Ureter (tissue), 1 donor: ENCODE measurements at places on chromosomes 16 and 17. TPM values are rescaled to one million over a fixed set of nuclear protein-coding genes. Genes with fewer than 3 reads are reported as not detected.

The UNC13D gene
- 75.3 TPM for total RNA-seq

The GEMIN4 gene
- 26.7 TPM for total RNA-seq

The ULK2 gene
- total RNA-seq: 17.3 TPM

The ZFP1 gene
- total RNA-seq: 12.4 TPM

The SLC16A3 gene
- 44.2 TPM for total RNA-seq

The SCARF1 gene
- 16.3 TPM for total RNA-seq

GRCh38 chr17:2262135-2262587 lies 41.4 kb downstream of the SMG6 start:
- DNase-seq: no peak

- no peak for DNase-seq
These were observed 619.9 kb upstream of the SOX9 start for GRCh38 chr17:71500761-71501555.

- DNase-seq: peak; percentile 59
These were observed 451.9 kb downstream of the SLC39A11 start for GRCh38 chr17:72640415-72641165.

GRCh38 chr17:46108550-46109110 lies 84.6 kb downstream of the KANSL1 start:
- DNase-seq: no peak

GRCh38 chr16:74501484-74502478 lies 80.5 kb upstream of the CLEC18B start:
- DNase-seq: no peak

- DNase-seq: no peak
These were observed 28.7 kb upstream of the MYOCD start for GRCh38 chr17:12637015-12637414.

DNA sequence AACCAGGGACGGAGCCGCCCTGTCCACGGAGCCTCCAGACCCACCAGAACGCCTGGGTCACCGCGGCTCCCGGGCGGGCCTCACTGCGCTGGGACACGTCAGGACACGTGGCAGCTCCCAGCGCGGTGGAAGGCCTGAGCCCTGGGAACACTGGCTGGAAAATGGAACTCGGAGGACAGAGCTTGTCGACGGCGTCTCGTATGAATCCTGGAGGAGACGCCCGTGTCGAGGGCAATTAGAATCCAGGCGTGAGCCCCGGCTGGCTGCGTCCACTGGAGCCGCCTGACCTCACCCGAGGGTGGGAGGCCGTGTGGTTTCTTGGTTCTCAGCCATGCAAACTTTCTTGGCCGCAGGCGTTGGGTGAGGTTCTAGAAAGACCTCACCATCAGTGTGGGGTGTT lies 173.9 kb downstream of the LAT start:
- no peak for DNase-seq

- no peak for DNase-seq
These were observed 808.8 kb upstream of the EEF2KMT start for GRCh38 chr16:5906351-5906750.

- no peak for DNase-seq
These were observed 23.3 kb upstream of the GRB2 start for GRCh38 chr17:75428543-75429469.

DNA sequence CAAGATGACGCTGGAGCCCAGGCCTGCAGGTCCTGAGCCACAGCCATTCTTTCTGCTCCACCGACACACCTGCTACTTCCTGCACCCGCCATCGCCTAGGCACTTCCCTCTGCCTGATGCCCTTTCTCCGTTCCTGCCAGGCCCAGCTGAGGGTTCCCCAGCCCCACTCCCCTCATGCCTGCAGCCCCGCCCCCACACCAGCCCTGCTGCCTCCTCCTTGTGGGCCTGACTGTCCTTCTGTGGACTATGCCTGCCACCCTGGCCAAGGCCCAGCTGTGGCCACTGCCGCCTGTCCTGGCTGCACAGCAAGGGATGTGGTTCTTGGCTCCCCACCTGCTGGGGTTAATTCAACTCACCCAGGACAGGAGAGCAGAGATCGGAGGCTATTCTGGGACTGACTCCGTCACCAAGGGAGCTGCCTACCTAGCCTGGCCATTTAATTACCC lies 7.5 kb downstream of the NATD1 start:
- DNase-seq: no peak

- no peak for DNase-seq
These were observed 216.8 kb upstream of the EEF2KMT start for GRCh38 chr16:5314377-5314776.

DNA sequence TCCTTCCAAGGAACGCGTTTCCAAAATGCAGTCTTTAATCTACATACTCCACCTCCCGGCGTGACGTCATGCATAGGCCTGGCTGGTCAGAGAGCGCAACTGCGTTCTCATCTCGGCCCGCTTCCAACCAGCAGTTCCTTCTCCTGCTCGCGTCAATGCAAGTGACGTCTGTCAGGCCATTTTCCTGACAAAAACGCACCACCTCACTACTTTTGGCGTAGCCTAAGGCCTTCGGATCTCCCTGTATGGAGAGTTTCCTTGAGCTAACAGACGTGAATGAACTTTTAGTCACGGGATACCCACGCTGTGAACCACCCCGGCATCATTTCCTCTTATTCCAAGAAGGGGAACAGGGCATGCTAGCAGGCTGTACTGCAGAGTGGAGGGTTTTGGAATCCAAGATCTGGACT lies 25.0 kb downstream of the TEX14 start:
- peak; percentile 81 for DNase-seq

DNA sequence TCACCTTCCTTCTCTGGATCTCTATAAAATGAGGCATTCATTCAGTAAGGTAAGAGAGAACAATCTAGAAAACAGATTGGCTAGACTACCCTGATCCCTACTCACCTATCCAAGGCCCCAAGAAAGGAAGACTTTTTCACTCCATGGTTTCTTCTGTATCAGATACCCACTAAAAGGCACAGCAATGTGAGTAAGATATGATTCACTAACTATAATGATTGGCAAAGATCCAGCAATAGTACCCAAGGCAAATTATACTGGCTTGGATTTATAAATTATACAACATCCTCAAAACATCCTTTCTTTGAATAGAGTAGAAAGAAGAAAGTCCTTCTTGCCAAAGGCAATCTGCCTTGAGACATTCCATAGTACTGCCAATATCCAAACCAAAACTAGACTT lies 1432.0 kb upstream of the GOT2 start:
- no peak for DNase-seq

DNA sequence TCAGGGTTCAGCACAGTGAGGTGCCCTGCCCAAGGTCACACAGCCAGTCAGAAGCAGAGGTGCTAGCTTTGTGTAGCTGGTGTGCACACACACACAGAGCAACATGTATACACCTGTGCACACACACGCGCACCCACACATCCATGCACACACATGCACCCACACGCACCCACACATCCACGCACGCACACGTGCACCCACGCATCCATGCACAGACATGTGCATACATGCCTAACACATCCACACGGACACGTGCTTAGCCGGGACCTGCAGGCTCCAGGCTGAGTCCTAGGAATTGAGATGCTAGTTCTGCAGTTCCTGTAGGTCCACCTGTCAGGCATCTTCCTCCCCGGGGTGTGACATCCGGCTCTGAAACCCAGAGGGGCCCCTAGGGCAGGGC lies 13.0 kb upstream of the DPEP1 start:
- DNase-seq: no peak
